ENCODE measurements at places on chromosomes 3 and 15.

GRCh38 chr3:172154768-172155664 is 115.6 kb downstream of the FNDC3B start:
- no peak for DNase-seq

GRCh38 chr3:16808393-16809107 is 76.2 kb upstream of the PLCL2 start:
- no peak for DNase-seq

- DNase-seq = no peak
Measured at GRCh38 chr3:188937389-188937788, 234.4 kb upstream of the TPRG1 start.

- no peak for DNase-seq
Measured at GRCh38 chr15:85671156-85671555, 123.6 kb downstream of the KLHL25 start.

DNA sequence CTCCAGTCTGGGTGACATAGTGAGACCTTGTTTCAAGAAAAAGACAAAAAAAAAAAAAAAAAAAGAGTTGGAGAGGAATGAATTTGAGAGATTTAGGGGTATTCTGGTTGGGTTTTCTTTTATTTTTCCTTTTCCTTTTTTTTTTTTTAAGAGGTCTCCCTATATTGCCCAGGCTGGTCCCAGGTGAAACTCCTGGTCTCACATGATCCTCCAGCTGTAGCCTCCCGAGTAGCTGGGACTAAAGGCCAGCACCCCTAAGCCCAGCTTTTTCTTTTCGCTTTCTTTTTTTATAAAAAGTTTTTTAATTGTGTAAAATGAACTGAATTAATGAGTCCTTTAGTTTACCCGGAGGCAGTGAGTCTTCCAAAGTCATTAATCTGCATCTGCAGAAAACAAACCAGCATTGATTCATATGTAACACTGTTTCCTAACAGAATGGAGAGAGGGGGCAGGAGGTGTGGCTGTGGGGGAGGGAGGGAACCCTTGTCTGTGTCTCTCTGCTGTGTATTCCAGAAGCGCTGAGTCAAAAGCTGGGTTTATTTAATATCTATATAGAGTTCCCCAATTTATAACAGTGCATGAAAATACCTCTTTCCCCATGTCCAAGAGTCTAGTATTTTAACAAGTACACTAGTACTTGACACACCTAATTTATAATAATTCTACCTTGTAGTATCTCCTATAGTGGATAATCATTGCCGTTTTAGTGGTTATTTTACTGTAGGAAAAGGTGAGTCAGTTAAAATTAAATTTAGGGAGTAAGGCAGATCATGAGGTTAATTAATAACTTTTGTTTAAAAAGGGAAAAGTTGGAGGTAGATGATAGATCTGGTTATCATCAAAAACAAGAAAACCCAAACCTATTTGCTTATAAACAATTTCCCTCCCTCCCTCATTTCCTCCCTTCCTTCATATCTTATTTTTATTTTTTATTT is 2.6 kb upstream of the DPPA4 start:
- no peak for DNase-seq

- no peak for DNase-seq
Measured at GRCh38 chr3:121562148-121562547, 5.6 kb upstream of the ARGFX start.

DNA sequence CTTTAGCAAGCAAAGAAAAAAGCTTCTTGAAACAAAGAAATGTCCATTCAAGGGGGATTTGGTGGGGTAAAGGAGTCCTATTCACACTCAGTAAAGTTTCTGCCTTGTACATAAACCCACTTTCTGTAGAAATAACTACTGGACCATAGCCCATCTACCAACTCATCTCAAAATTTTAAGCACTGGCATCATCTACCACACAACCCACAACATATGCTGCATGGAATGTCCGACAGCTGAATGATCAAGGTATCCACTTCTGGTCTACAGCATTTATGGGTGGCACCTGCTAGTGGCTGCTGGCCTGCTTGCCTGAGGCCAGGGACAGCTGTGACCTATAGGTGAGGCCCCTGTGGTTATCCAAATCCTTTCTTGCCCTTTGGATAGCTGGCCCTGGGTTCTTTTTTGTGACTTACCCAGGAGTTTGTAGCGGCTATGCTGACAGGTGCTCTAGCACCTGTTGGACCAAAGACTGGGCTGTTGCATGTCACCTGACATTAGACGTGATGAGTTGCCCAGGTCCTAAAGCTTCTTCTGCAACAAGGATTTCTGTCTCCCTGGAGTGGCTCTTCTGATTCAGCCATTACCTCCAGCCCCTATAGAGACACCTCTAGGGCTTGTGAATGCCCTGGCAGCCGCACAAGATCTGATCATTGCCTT is 19.2 kb upstream of the MEF2A start:
- no peak for DNase-seq

DNA sequence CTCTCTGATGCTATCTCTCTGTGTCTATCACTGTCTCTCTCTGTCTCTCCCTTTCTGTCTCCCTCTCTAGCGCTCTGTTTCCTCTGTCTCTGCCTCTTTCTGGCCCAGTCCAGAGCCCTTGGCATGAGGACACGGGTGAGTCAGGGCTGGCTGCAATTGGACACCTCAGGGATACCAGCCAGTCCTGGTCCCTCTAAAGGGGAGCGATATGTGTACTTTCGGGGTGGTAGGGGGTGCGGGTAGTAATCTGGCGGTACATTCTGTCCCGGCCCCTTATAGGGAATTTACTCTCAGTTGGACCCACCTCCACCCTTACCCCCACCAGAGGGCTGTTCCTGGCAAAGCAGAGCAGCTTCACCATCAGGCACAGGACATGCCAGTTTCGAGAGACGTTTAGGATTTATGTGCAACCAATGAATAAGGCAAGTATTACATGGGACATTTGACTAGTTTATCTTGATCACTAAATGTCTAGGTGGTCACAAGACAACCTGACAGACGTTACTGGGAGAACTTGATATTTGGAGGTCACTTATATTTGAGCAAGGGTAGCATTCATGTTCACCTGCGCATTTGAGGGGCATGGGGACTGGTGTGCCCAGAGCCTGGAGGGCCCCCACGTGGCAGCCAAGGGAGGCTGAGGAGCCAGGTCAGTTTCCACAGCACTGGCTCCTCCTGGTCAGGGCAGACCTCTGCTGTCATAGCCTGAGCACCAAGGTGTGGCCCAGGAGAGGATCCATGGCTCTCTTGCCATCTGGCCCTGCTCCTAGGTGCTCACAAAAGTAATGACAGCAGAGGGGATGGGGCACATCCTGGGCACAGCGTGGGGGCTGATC is 256.1 kb downstream of the PLCL2 start:
- no peak for DNase-seq

GRCh38 chr15:101004500-101004899 is 85.3 kb downstream of the LRRK1 start:
- DNase-seq = no peak

- no peak for DNase-seq
Measured at GRCh38 chr3:174659511-174659910, 199.6 kb upstream of the NAALADL2 start.

DNA sequence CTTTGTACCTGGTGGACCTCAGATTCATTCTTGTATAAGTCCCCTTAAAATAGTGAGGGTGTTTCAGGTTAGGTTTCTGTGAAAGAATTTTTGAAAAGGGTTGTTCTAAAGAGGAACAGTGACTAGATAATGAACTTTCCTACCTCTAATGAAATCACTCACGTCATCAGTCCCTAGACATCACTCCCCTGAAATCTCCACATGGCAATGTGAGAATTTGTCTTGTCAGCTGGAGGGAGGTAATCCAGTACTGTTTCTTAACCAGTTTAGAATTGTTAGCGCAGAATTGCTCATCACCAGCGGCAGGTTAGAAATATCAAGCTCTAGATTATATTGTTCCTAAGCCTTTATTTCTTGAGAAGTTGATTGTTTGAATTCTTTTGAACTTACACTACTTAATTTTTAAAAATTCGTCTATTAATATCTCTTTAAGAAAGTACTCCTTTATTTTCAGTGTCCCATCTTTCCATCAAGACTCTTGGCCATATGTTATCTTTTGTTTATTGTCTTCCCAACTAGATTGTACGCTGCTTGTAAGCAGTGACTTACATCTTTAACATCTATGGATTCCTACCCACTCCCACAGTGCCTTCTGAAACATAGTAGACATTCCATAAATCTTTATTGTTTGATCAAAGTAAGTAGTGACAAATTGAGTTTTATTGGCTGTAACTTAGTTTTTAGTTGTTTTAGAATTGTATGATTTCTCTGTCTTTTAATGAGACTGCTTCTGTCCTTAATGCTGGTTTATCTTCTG is 52.8 kb downstream of the RASA2 start:
- no peak for DNase-seq

GRCh38 chr3:125240496-125240895 is 27.9 kb upstream of the SLC12A8 start:
- DNase-seq = no peak

GRCh38 chr15:101063212-101063611 is 144.1 kb downstream of the LRRK1 start:
- no peak for DNase-seq

DNA sequence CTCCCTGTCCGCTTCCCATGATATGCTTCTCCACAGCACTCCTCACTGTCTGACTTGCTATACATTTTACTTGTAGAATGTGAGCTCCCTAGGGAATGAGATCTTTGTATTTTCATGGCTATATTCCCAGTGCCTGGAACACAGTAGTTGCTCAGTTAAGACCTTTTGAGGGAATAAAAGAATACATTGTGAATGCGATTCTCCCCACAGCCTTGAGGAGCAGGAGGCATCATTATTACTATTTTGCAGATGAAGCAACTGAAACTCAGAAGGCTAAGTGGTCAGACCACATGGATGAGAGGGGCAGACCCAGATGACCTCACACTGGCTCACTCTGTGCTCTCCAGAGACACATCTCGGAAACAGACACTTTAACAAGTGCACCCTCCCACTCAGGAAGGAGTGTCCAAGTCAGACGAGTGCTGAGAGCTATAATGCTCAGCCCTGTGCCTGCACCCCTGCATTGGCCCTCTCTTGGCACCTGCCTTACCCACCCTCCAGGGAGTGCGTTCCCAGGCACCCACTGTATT is 46.8 kb downstream of the SST start:
- DNase-seq = no peak
